Stomach (tissue), 19 donors: ENCODE measurements at places on chromosomes 12 and 14. TPM values are rescaled to one million over a fixed set of nuclear protein-coding genes. Genes with fewer than 3 reads are reported as not detected.
A peak's percentile ranks its signal among the peaks of the same experiment; 100 is the strongest.

DNA sequence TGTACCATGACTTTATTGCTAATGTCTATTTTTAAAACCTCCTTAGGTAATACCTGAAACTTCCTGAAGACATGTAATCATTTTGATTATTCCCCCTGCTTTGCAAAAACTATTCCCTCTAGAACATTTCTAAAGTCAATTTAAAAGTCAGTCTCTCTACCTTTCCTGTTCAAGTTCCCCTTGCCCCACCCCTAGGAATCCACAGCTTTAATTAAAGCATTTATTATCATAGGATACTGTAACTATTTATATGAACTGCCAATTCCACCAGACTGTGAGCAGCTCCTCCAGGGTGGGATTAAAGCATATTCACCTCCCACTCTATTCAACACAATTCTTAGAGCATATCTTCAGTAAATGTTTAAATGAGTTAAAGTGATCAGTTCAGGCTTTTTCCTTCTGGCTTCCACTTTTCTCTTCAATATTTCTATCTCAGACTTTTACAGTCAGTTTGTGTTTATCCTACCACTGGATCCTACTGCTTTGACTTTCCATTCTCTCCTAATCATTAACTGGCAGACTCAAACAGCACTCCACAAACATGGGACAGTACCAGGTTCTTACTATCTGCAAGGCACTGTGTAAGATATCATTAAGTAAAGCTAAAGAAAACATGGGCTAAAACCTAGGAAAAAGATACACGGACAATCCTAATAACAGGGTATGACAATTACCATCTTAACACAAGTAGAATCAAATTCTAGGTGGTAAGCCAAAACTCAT, 39.1 kb downstream of the PTPN21 start:
- H3K4me3 ChIP-seq: no peak overlapping the region
- no peaks in the 10 kb centered on the region for H3K27me3 ChIP-seq
- H3K4me1 ChIP-seq: peaks cover 26% of the 10 kb centered on the region
- H3K27ac ChIP-seq: peak overlapping the region; percentile 34
- no peak for DNase-seq

- H3K4me1 ChIP-seq: no peaks in the 10 kb centered on the region
- no peak overlapping the region for H3K27ac ChIP-seq
- no peak overlapping the region for H3K4me3 ChIP-seq
- no peaks in the 10 kb centered on the region for H3K27me3 ChIP-seq
These were observed 115.8 kb upstream of the CCDC198 start for GRCh38 chr14:57609192-57610075.

DNA sequence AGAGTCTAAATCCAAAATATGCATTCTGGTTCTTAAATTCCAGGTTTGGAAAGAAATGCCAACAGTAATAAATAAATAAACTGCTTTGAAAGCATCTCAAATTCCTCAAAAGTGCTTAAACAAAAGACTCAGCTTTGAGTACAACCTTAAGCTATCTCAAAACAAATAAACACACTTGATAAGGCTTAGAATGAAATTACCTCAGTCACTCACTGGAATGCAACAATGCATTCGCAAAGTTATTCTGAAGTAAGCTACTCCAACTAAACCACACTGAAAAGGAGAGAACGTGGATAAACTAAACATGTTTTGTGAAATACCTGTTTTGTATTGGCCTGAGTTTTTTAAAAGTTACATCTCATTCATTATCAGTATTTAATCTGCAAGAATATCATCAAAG, 1.2 kb downstream of the SPTSSA start:
- H3K4me1 ChIP-seq: no peaks in the 10 kb centered on the region
- H3K27me3 ChIP-seq: no peaks in the 10 kb centered on the region
- H3K4me3 ChIP-seq: peak overlapping the region; percentile 65
- peak overlapping the region; percentile 99 for H3K27ac ChIP-seq
- DNase-seq: peak; percentile 39

DNA sequence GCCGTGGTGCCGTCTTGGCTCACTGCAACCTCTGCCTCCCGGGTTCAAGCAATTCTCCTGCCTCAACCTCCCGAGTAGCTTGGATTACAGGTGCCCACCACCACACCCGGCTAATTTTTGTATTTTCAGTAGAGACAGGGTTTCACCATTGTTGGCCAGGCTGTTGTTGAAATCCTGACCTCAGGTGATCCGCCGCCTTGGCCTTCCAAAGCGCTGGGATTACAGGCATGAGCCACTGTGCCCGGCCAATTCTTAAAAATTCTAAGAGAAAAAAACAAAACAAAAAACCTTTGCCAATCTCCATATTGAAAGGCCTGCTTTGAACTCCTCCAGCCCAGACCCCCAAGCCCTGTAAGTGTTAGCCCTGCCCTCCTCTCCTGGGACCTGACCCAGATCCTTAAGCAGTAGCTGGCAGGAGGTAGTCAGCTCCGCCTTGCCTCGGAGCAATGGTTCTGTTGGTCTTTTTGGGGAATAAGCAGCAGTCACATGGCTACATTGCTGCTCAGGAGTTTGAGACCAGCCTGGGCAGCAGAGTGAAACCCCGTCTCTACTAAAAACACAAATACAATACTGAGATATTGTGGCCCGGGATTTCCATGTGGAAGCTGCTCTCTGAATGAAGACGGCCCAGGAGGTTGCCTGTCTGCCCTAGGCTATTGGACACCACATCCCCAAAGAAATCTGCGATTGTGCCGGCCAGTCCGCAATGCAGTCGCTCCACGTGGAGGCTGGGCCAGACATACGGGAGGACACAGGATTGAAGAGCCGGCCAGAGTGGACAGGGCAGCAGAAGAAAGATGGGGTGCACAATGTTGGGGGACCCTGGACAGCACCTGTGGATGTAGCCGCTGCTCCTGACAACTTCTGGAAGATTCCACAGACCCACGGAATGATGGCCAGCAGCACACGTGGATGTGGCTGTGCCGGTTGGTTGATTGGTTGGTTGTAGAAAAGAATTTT, 28.8 kb upstream of the BEGAIN start:
- H3K4me3 ChIP-seq: no peak overlapping the region
- H3K4me1 ChIP-seq: no peaks in the 10 kb centered on the region
- no peak for DNase-seq
- H3K36me3 ChIP-seq: no peaks in the 10 kb centered on the region

DNA sequence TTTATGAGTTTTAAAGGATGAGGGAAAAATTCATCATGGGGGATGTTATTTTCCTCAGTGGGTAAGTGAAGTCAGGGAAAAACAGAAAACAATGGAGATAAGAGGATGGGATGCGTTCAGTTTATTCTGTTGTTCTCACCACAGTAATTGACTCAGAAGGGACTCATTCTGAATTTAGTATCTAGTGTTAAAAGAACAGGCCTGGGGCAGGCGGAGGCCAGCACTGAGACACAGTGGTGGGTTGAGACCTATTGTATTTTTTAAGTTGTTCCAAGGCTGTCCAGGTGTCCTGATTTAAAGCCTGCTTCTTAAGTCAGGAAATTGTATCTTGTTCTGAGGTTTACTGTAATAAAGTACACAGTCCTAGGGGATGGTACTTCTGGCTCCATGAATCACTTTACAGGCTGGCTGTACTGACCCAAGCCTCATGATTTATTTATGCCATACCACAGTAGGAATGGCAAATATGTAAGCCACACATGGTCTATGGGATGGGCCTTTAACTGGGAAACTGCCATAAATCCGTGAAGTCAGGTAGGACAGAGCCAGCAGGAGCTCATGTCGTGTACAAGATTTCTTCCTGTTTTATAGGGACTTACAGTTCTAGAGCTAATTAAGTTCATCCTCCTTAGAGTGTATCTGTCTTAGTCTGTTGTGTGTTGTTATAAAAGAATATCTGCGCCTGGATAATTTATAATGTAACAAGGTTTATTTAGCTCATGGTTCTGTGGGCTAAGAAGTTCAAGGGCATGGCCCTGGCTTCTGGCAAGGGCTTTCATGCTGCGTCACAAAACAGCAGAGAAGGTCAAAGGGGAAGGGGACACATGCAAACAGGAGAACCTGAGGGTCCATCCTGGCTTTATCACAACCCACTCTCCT, 244.1 kb downstream of the FBXL14 start:
- H3K4me3 ChIP-seq: no peak overlapping the region
- H3K27ac ChIP-seq: no peak overlapping the region
- peak; percentile 34 for DNase-seq
- H3K27me3 ChIP-seq: no peaks in the 10 kb centered on the region
- H3K4me1 ChIP-seq: peaks cover 9% of the 10 kb centered on the region
- no peaks in the 10 kb centered on the region for H3K36me3 ChIP-seq

LMNTD1 gene
- total RNA-seq: not detected

- no peak for DNase-seq
- H3K27me3 ChIP-seq: no peaks in the 10 kb centered on the region
- H3K4me1 ChIP-seq: peaks cover 99% of the 10 kb centered on the region
- no peaks in the 10 kb centered on the region for H3K36me3 ChIP-seq
These were observed 136.6 kb downstream of the FGD4 start for GRCh38 chr12:32536000-32536345.

GRCh38 chr12:91289072-91289471, 106.5 kb upstream of the DCN start:
- no peaks in the 10 kb centered on the region for H3K27me3 ChIP-seq
- H3K4me3 ChIP-seq: no peak overlapping the region
- no peaks in the 10 kb centered on the region for H3K36me3 ChIP-seq
- peaks cover 6% of the 10 kb centered on the region for H3K4me1 ChIP-seq

DNA sequence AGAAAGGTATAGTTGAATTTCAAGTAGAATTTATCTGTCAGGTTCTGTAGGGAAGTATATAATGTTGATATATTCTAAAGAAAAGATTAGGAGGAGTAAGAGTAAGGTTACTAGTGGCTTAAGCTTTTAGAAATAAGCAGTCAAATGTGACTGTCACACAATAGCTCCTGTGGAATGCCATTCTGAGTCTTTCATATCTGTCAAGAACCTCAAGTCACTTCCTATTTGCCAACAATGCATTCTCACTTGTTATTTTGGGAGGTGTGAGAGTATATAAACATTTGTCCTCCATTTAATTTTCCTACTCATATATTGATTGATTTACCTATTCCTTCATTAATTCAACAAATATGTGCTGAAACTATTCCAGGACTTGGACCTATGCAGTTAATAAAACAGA, 11.7 kb downstream of the CLEC9A start:
- no peaks in the 10 kb centered on the region for H3K4me1 ChIP-seq
- DNase-seq: no peak
- no peaks in the 10 kb centered on the region for H3K27me3 ChIP-seq
- H3K27ac ChIP-seq: no peak overlapping the region
- H3K4me3 ChIP-seq: no peak overlapping the region
- H3K36me3 ChIP-seq: no peaks in the 10 kb centered on the region

DNA sequence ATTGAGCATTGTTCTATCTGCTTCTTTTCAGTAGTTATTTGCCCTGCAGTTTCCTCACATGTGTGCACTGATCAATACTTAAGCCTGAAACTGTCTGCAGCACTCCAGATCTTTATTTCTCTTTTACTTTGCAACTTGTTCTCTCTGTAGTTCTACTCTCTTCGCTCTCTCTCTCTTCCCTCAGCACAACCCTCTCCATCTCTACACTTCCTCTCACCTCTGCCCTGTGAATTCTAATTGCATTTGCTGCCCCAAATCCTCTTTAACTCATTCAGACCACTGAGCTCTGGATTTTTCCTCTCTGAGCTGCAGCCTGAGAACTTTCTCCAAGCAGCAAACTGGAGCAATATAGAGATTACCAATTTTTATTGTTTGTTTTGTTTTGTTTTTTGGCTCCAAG, 1035.5 kb downstream of the FSCB start:
- no peak for DNase-seq
- no peak overlapping the region for H3K4me3 ChIP-seq
- no peaks in the 10 kb centered on the region for H3K36me3 ChIP-seq
- H3K4me1 ChIP-seq: no peaks in the 10 kb centered on the region
- no peaks in the 10 kb centered on the region for H3K27me3 ChIP-seq

GRCh38 chr12:47896022-47896421, 8.8 kb downstream of the VDR start:
- no peak for DNase-seq
- H3K4me1 ChIP-seq: no peaks in the 10 kb centered on the region
- no peak overlapping the region for H3K27ac ChIP-seq
- H3K4me3 ChIP-seq: no peak overlapping the region
- H3K36me3 ChIP-seq: no peaks in the 10 kb centered on the region

GRCh38 chr14:21347201-21347600, 36.6 kb downstream of the SUPT16H start:
- no peaks in the 10 kb centered on the region for H3K27me3 ChIP-seq
- no peak overlapping the region for H3K27ac ChIP-seq
- H3K4me1 ChIP-seq: no peaks in the 10 kb centered on the region
- no peak for DNase-seq
- no peak overlapping the region for H3K4me3 ChIP-seq

DNA sequence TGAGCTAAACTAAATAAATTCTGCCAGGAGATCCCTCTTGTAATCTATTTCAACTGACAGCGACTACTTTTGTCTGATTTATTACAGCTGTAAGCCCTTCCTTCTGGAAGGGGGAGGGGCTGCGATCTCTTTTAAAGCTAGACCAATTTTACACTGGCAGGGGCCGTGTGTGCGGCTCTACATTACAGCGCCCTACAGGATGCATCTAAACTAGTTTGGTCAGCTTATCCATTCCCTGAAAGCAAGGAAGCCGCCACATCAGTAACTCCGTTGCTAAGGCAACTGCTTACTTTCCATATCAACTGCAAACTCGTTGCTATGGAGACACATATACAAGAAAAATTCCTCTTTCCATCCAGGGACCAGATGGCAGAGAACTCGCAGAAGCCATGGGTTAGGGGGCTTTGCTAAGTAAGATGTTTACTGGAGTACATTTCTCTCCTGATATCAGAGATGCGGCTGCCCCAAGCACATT, 17.4 kb downstream of the FOXN3 start:
- no peak overlapping the region for H3K27ac ChIP-seq
- DNase-seq: peak; percentile 93
- H3K36me3 ChIP-seq: peaks cover 9% of the 10 kb centered on the region
- no peaks in the 10 kb centered on the region for H3K27me3 ChIP-seq
- no peak overlapping the region for H3K4me3 ChIP-seq

GRCh38 chr12:62605981-62606380, 139.4 kb downstream of the MON2 start:
- H3K4me3 ChIP-seq: no peak overlapping the region
- DNase-seq: no peak
- no peak overlapping the region for H3K27ac ChIP-seq
- H3K27me3 ChIP-seq: no peaks in the 10 kb centered on the region

DNA sequence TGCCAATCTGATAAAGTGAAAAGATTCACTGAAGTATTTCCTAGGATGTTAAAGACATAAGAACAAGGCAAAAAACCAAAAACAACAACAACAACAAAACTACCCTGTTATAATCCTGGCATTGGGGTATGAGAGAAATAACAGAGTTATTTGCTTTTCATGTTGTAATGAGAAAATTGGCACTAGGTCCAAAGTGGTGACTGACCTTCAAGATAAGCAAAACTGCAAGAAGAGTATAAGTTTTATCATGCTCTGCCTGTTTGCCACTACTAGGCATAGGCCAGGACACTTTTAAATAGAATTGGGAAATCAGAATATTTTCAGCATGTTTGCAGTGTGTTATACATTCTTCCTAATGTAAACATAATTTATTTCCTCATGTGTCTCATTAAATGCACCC, 140.1 kb upstream of the CPM start:
- no peaks in the 10 kb centered on the region for H3K36me3 ChIP-seq
- no peaks in the 10 kb centered on the region for H3K27me3 ChIP-seq
- H3K27ac ChIP-seq: no peak overlapping the region
- DNase-seq: no peak

GRCh38 chr12:44441155-44441554, 435.0 kb downstream of the NELL2 start:
- H3K36me3 ChIP-seq: no peaks in the 10 kb centered on the region
- no peak for DNase-seq
- no peak overlapping the region for H3K27ac ChIP-seq
- H3K4me1 ChIP-seq: no peaks in the 10 kb centered on the region
